Stimulated activated memory B cell treated with anti-CD40 and anti-IgM and Interleukin-4, amounts not matched to agents 10 μg/mL and 1 μg/mL and 100 μg/mL, for 72 hours (primary cell): ENCODE measurements at places on chromosomes 5 and 9.
A peak's percentile ranks its signal among the peaks of the same experiment; 100 is the strongest.

DNA sequence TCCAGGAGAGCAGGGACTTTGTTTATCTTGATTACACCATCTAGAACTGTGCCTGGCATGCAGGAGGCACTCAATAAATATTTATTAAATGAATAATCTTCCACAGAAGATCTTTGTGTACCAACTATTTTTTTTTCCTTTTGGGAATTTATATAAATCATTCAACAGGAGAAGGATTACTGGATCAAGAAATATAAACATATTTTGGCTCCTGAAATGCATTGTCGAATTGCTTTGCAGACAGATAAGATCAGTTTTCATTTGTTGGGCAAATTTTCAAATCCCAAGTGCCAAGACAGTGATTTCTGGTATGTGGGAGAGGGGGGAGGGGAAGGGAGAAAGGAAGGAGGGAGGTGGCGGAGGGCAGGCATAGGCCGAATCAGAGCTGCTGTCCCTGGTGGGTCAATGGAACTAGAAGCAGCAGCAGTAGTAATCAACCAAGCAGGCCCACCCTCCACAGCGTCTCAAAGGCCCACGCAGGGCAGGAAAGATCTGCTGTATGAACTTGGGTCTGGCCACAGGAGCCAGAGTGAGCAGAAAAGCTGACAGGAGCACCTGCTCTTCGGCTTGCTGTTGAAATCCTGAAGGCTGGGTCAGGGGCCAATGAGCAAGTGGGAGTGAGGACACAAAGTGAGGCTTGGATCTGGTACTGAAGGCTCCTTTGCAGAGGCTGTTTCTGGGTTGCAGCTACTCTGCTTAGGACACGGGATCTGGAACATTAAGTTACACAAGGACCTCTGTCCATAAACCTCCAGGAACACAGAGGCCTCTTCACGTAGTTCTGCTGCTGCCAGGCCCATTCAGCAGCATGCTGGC lies 15.8 kb upstream of the TRAF1 start:
- ATAC-seq: no peak

GRCh38 chr5:117588611-117589010 lies 1014.0 kb upstream of the SEMA6A start:
- ATAC-seq: no peak

DNA sequence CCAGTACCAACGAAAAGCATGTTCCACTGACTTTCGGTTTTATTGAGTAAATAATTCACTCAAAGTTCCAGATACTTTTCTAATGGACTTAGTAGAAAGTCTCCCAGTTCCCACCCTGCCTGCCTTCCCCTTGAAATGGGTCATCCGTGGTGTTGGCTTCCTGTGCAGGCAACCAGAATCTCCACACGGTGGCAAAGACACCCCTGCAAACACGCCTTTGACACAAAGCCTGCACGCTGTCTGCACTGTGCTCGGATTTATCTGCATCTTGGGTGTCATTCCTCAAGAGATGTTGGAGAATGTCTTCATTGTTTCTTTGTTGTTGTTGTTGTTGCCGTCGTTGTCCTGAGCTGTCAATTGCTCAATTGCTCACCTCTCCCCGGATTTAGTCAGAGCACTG lies 150.0 kb upstream of the IRX2 start:
- no peak for ATAC-seq

DNA sequence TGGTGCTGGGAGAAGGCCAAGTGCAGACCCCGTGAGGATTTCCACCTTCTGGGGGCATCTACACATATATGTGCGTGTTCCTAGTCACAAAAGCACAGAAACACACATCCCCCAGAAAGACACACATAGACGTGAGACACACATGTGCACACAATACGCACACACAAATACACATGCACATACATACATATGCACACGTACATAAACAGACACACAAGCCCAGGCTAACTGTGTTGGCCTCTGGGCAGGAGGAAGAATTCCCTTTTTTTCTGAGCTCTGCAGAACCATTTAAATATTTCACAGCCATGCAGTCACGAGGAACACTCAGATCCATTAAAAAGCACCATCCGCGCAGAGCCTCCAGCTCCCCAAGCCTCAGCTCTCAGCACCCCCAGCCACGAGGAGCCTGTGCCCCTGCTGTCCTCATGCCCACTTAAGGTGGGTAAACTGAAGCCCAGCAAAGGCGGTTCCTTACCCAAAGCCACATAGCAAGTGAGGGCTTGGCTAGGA lies 5.3 kb downstream of the NINJ1 start:
- no peak for ATAC-seq

DNA sequence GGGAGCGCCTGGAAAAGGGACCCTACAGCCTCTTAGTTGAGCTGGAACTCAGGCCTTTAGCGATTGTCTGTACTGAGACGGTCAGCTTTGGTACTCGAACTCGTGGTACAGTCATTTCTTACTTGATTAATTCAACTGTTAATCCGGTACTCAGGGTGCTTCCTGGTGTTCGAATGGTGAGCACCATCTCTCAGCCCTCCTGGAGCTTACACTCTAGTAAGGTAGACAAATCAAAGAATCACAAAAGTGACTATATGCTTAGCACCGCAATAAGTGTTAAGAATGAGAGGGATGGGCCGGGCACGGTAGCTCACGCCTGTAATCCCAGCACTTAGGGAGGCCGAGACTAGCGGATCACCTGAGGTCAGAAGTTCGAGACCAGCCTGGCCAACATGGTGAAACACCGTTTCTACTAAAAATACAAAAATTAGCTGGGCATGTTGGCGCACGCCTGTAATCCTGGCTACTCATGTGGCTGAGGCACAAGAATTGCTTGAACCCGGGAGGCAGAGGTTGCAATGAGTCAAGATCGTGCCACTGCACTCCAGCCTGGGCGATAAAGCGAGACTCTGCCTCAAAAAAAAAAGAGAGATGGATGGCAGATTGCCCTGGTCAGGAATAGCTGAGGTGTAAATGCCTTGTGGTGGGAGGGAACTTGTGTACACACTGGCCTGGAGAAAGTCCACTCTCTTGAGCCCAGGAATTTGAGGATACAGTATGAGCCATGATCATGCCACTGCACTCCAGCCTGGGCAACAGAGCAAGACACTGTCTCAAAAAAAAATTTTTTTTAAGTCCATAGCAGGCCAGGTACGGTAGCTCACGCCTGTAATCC lies 981 bp downstream of the TCOF1 start:
- ATAC-seq: no peak

GRCh38 chr9:129178568-129179382 lies 714 bp upstream of the IER5L start:
- no peak for ATAC-seq

- ATAC-seq: peak; percentile 87
Measured at GRCh38 chr5:96702503-96703383, 40.6 kb downstream of the CAST start.

DNA sequence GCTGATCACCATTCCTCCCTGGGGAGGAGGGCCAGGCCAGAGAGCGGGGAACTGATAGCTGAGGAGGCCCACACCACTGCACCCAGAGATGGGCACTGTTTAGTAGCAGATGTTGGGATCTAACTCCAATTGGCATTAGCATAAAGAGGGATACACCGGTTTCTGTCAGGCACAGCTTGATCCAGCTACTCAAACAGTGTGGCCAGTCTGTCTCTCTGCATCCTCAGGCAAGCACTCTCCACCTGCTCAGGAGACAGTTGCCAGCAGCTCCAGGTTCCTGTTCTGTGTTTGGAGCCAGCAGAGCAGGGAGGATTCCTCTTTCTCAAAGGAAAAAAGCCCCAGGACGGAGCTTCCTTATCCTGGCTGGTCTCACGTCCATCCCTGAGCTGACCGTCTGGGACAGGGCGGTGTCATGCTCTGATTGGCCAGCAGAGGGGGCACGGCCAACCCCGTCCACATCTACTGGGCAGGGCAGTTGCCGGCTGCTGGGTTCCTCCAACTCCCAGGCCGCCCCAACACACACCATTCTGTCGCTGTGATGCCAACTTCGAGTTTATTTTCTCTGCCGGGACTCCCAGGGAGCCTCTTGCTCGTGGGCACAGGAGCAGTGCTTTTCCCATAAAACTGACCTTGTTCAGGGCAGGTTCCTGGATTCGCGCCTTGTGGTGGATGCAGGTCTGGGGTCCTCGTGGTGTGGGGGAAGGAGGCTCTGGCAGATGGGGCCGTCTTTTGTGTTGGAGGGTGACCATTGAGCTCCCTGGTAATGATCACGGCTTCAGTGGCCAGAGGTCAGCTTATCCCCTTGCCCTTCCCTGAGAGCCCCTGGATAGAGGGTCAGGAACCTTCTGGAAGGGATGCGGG lies 47.9 kb downstream of the COL5A1 start:
- no peak for ATAC-seq

DNA sequence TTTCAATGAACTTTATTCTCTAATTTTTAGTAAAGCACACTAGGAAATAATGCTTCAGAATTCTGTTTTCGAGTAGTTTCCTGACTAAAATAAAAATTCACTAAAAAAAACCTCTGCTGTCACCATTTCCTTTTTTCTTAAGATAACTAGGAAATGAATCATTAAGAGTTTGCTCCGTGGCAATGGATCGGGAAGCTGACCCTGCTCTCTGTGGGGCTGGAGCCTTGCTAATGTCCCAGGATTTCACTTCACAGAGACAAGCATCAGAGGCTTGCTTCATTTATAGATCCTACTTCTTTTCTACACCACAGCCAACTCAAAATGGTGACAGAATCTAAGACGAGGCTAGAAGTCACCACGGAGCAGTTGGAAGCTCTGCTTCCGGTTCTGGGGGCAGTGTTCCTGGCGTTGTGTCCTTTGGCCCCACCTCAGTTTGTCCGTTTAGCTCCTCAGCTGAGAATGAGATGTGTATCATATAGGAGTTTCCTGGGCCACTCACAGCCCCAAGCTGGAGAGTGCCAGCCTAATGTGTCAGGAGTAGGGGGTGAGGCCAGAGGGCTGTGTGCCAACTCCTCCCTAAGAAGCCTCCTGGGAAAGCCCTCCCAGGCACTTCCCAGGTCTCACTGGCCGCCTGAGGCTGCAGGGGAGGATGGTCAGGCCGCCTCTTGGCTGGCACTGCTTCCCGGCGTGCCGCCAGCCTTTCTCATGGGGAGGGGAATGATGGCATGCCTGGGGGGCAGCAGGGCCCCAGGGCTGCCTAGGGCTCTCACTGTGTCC lies 19.6 kb downstream of the TENT4A start:
- ATAC-seq: no peak

DNA sequence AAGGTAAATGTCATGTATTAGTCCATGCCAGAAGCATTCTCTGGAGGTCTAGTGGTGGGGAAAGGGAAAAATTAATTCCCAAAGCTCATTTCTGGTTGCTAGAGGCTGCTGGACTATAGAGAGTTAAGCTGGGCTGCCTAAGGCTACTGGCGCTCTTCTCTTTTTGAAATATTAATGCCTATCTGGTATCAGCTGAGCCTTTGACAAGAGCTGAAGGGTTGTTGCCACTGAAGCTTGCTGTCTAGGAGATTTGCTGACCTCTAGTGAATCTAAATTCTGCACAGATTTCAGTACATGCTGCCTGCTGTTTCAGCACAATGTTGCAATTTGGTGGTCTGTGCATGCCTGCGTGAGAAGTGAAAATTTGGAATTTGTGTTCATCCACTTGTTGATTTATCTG lies 29.1 kb upstream of the PLCXD3 start:
- no peak for ATAC-seq

GRCh38 chr9:88645879-88646199 lies 110.9 kb downstream of the NXNL2 start:
- ATAC-seq: no peak

GRCh38 chr9:19618816-19619215 lies 170.0 kb downstream of the SLC24A2 start:
- ATAC-seq: no peak

DNA sequence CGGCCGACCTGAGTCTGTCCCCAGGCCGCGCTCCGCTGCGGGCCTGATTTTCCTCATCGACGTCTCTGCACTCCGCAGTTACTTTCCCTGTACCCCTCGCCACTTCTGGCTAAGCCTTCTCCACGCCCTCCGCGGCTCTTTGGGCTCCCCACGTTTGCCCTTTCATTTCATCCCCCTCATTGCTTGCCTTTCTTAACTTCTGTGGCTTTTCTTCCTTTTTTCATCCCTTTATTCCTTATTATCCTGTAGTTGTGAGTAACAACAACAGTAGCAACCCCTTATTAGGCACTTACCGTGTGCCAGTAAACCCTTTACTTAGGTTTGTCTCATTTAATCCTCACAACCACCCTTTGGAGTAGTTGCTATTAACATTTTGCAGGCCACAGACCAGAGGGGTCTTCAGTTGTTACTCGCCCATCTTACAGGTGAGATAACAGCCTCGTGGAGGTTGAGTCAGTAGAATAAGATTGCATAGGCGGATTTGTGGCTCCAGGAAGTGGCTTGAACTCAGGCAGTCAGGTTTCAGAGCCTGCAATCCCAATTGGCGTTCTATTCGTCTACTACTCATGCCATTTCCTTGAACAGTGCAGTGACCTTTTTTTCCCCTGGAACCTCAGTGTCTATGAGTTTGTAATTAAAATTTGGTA lies 724 bp downstream of the TCERG1 start:
- peak; percentile 65 for ATAC-seq

DNA sequence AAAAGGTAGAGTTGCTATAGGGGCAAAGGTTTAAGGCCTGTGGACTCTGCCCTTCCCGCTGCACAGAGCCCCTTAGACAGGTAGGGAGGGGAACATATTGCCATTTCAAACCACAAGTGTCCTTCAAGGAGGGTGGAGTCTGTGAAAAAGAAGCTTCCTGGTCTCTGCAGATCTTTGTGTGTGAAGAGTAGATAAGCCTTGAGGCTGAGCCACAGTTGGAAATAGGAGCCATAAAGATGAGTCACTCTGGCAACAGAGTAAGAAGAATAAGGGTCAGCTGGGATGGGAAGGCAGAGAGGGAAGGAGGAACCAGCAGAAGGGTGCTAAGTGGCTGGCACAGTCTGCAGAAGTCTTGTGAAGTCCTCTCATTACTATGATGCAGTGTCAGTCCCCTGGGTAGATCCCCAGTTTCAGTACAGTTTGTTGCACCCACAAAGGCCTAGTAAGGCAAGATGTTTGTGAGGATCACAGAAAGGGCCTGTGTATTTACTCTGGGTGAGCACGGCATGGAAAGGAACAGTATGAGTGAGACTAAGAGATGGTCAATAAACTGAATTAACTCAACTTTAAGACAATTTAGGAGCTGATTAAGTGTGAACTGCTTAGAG lies 18.1 kb downstream of the GRXCR2 start:
- ATAC-seq: no peak

DNA sequence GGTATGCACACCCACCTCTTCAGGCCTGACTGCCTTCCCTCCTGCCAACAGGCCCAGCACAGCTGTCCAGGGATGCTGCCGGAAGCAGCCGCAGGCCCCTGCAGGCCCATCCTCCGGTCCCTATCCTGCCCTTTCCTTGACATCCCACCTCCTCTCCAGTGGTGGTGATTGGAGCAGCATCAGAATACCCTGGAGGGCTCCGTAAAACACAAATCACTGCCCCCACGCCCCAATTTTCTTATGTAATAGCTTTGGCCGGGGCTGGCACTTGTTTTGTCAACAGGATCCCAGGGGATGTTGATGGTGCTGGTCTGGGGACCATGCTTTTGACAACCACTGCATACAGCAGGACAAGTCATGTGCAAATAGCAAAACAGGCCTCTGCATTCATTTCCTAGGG lies 274.5 kb downstream of the GADD45G start:
- ATAC-seq: no peak
